ENCODE measurements at places on chromosomes 11 and 22.

- DNase-seq, result no peak
These were observed 112.2 kb upstream of the CLMP start for GRCh38 chr11:123307276-123307675.

DNA sequence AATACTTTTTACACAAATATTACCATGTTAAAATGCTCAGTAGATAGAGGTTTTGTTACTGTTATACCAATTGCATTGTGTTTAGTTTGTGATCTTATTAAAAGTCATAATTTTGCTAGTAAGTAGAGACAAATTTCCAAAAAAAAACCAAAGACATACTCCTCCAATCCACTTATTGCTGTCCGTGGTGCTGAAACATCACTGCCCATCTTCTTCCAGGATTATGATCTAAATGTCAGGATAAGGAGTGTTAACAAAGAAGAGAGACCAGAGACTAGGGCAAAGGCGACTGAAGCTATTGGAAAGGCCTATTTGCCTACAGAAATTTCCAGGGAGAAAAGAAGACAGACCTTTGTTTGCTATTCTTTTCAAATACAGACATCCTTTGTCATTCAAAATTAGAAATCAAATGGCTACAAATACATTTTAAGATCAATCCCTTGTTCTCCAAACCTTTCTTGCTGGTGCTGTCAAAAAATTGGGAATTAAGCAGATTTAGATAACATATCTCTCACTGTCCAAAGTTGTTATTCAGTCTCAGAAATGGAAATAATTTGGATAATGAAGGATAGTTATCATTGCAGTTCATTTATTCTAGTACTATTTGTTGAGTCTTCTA, 199.7 kb downstream of the C11orf91 start:
- no peak for DNase-seq

DNA sequence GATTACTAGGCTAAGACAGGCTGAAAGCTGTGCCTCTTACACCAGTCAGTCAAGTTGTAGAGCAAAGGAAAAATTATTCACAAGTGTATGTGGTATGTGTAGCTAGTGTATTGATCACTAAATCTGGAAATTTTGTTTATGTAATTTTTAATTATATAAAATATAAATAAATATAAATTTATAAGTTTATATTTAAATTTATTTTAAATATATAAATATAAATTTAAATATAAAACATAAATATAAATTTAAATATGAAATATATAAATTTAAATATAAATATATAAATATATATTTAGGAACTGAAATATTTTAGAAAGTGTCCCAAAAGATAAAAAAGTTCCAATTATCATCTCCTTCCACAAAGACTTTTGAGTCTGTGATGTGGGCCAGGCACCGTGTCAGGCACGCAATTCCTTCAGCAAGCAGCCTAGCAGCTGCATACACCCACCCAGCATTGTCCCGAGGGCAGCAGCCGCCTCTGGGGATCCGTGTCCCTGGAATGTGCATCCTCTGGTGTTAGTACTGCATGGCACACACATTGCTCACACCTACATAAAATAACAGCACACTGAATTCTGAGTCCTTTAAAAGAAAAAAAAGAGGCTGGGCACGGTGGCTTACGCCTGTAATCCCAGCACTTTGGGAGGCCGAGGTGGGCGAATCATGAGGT, 1098.0 kb downstream of the BRD1 start:
- no peak for DNase-seq

GRCh38 chr11:130513132-130513531, 64.7 kb downstream of the ADAMTS15 start:
- no peak for DNase-seq

DNA sequence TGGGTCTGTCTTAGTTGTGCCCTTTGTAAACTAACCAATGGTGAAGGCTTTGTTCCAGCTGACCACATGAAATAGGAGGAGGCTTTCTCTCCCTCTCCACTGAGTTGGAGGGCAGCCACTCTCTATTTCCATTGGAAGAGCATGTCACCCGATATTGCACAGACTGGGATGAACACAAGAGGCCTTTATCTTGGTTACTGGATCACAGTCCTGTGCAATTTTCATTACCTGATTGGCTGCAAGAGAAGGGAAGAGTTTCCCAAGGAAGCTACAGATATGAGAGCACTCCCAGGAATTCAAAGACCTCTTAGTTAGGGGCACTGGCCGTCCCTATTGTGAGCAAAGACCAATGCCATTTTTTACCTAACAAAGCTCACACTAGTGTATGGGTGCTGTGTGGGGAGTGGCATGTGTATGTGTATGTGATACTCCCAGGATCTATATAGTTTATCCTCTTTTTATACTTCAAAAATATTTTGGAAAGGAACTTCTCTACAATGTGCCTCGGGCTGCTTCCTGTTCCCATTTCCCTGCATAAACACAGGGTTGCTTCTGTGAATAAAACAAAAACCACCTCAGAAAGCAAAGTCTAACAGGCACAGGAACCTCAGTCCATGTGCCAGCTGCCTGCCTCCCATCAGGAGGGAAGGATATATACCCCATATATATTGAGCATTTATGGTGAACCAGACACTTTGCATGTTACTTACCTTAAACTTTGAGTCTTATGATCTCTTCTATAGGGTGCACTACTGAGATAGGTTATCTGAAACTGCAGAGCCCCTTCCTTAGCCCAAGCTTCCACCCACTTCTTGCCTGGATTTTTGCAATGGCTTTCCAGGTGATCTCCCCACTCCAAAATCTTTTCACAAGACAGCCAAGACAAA, 126.5 kb downstream of the RASSF10 start:
- peak; percentile 69 for DNase-seq

DNA sequence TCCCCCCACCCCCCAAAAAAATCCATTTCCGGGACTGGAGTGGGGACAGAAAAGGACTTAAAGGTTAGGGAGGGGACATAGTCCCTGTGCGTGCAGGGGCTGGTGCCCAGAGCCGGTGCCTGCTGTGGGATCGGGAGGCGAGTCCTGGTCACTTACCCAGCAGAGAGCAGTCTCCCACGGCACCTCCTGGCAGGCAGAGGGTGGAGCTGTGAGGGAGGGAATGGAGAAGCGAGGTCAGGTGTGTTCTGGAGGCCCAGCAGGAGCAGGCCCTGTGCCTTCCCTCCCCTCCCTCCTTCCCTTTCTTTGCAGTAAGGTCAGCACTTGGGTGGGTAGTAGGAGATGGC, 28.4 kb downstream of the SHANK3 start:
- DNase-seq, result no peak

DNA sequence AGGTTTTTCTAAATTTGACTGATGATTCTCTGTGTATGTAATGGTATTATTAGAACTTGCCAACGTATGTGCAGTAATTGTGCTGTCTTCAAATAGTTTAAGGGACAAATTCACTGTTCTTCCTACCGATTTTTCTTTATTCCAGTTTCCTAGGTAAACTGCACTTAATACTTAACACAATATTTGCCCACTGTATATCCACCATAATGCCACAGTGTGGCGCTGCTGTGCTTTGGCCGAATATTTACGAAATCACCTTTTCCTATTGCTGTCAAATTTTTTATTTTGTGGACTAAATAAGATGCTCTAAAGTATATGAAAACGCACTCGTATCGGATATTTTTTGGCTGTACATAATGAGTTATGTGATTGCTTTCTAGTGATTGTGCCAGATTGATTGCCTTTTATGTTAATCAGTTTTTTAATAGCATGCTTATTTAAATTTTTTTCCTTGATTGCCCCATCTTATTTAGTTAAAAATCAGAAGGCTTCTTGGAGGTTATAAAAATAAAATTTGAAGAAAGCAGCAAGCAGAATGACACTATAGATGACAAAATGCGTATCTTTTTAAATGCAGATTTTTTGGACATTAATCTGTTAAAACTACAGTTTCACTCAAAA, 10.5 kb downstream of the AASDHPPT start:
- peak; percentile 10 for DNase-seq

GRCh38 chr11:64306876-64307622, 1.7 kb downstream of the ESRRA start:
- DNase-seq, result no peak

- no peak for DNase-seq
These were observed 538.1 kb upstream of the API5 start for GRCh38 chr11:42773729-42774128.

All from urothelium cell line (cell line).